ENCODE measurements at places on chromosomes 1 and 21.

GRCh38 chr1:184622136-184622823 is 132.4 kb downstream of the EDEM3 start:
- no peak for DNase-seq

DNA sequence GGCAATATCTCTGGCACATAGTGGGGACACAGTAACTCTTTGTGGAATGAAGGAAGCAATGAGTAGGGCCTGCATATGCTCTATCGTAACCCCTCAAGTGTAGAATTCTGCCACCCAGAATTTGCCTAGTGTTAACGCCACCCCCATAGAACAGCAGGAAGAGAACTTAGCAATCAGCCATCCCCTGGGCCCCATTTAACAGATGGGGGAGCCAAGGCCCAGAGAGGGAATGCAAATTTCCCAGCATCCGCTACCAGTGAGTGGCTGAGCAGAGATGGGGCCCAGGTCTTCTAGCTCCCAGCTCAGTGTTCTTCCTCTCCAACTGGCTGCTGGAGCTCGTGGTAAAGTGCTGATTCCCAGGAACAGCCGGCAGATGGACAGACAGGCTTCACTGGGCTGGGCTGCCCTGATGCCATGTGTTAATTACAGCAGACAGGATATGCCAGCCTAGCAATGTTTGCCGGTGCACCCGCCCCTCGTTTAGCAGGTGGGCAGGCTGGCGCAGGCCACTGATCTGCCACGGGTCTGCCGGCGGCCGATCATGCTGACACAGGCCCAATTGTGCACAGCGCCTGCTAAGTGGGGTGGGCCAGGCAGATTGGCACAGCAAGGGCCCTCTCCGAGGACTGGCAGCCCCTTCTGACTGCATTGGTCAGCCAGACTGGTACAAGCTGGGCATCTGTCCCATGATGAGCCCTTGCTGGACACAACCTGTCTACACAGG is 171.9 kb downstream of the IGSF21 start:
- DNase-seq, result no peak

- DNase-seq, result no peak
These were observed 68.5 kb downstream of the GPATCH2 start for GRCh38 chr1:217562229-217562878.

- DNase-seq, result no peak
These were observed 18.9 kb upstream of the COL6A1 start for GRCh38 chr21:45962531-45963231.

- no peak for DNase-seq
These were observed 14.6 kb upstream of the JAK1 start for GRCh38 chr1:64980745-64981600.

DNA sequence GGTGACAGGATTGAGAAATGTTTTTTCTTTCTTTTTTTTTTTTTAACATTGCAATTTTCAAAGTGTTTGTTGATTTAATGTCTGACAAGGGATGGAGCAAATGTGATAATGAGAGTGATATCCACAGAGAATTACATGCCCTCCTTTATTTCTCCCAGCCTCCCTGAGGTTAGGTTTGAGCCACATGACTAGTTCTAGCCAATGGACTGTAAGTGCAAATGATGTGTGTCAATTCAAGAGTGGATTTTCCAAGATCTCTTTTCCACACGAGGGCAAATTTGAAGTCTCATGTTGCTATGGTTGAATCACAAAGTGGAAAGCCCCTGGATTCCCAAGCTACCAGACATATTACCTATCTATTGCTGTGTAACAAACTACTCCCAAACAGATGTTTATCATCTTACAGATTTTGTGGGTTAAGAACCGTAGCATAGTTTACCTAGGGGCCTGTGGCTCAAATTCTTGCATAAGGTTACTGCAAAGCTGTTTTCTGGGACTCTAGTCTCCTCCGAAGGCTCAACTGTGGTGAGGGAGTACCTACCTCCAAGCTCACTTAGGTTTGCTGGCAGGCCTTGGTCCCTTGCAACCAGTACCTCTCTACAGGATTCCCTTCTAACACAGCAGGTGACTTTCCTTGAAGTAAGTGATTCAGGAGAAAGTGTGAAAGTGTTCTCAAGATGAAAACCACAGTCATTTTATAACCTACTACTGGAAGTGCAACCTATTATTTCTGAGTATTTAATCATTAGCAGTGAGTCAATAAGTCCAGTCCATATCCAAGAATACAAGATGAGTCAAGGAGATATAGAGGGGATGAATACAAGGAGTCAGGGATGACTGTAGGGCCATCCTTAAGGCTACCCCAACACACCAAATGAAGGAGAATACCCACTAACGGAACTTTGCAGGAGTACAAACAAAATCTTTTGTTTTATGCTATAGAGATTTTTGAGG is 533.6 kb downstream of the PTPRC start:
- no peak for DNase-seq

DNA sequence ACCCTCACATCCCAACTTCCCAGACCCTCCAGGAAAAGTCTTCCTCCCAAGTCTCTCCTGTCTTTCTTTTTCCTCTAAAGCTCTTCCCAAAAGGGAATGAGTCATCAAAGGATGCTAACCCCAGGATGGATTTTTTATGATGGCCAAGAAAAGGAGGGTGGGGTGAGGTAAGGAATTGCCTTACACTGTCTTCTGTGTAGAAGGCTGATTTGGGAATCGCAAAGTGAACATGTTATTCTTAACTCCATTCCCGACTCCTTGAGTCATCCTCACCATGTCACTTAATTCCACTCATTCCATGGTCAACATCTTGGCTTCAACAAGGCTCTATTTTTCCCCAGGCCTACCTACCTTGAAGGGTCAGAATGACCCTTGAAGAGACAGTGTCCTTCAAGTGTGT is 44.0 kb downstream of the TBX15 start:
- DNase-seq, result no peak

DNA sequence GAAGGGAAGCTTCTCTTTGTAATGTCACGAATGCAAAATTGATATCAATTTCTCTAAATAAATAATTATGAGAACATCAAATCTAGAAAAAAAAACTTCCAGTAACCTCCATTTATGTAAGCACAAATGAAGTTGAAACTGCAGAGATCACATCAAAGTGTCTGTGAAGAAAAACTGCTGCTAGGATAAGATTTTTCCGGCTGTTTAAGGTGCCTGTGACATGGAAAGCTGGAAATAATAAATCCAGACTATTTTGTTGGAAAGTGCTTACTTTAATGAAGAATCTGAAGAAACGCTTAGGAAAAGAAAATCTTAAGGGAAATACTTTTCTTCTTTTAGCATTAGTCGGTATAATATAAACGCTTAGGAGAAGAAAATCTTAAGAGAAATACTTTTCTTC is 57.0 kb downstream of the CHRM3 start:
- no peak for DNase-seq

GRCh38 chr21:40847951-40848350 is 993 bp upstream of the DSCAM start:
- no peak for DNase-seq

- no peak for DNase-seq
These were observed 176.9 kb upstream of the FMN2 start for GRCh38 chr1:239914751-239915231.
